ENCODE measurements at places on chromosomes 5 and 9.
A peak's percentile ranks its signal among the peaks of the same experiment; 100 is the strongest.

DNA sequence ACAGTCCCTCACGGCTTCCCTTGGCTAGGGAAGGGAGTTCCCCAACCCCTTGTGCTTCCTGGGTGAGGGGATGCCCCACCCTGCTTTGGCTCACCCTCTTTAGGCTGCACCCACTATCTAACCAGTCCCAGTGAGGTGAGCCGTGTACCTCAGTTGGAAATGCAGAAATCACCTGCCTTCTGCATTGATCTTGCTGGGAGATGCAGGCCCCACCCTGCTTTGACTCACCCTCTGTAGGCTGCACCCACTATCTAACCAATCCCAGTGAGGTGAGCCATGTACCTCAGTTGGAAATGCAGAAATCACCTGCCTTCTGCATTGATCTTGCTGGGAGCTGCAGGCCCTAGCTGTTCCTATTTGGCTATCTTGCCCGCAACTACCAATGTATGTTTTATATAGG is 44.7 kb downstream of the CCL28 start:
- no peak for DNase-seq

DNA sequence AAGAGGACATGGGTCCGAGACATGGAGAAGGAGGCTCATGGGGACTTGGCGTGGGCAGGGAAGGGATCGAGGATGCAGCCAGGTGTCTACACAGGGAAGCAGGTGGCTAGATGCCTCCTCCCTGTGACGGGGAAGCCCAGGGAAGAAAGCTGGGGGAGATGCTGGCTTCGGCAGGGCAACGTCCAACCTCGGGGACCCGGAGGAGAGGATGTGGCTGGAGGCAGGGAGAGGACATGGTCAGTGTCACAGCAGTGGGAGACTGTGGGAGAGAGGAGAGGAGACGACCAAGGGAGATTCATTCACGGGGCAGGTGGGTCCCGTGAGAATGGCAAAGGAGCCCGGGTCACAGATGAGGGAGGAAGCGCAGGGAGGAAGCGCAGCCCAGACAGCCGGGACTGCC is 73.2 kb upstream of the PHYKPL start:
- no peak for DNase-seq

DNA sequence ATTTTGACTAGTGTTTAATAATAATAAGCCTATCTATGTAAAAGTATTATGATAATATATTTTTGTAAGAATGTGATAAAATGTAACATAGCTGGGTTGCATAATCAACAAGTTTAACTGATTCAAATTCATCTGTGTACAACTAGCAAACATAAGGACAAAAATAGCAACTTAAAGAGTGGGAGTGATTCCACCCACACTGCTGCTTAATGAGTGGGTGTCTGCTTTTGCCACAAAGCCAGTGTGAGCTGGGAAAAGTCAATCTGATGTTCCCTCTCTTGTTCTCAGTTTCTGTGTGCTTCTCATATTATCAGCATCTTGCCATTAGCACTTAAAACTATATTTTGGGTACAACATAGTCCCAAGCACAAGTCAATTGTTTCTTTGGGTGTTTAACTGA is 111.1 kb upstream of the DPYSL3 start:
- DNase-seq = no peak

- DNase-seq = peak; percentile 48
Measured at GRCh38 chr5:157471709-157472108, 11.7 kb downstream of the NIPAL4 start.

GRCh38 chr5:158080112-158080511 is 221.2 kb upstream of the CLINT1 start:
- no peak for DNase-seq

GRCh38 chr9:72895122-72895521 is 57.7 kb downstream of the ALDH1A1 start:
- no peak for DNase-seq

DNA sequence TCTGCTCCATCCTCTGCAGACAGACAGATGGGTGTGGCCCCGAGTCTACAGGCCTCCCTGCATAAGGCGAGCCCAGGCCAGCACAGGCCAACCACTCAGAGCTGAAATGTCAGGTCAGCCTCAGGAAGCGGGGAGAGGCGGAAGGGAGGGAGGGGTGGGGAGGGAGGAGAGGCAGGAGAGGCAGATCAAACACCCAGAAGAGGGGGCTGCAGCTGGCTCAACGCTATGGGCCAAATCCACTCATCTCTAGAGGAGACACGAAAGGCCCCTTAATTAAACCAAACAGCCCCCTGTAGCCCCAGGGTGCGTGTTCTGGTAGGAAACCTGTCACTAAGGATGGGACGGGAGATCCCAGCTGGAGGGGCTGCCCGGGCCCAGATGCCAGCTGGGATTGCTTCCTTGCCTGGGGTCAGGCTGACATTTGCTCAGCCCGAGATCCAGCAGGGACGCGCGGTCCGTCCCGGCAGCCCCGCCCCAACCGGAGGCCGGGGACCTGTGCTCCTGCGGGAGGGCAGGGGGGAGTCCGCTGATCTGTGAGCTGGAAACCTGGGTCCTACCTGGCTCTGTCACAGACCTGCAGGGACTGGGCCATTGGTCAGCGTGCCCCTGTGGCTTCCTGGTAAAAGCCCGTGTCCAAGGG is 97.2 kb upstream of the SARDH start:
- peak; percentile 93 for DNase-seq

DNA sequence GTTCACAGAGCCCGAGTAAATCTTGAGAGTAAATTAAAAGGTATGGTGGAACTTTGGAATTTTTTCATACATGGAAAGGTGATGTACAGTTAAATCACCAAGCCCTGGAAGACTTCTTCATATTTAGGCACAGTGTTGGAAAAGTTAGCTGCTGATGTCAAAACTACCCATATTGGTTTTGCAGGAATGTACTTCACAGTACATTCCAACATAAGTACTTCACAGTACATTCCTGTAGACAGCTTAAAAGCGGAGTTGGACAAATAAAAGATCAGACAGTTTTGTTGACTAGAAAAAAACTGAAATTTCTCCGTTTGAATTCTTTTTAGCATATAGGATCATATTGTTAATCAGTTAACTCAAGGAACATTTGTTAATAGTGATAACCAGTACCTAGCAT is 1.8 kb downstream of the RANBP17 start:
- DNase-seq = no peak

DNA sequence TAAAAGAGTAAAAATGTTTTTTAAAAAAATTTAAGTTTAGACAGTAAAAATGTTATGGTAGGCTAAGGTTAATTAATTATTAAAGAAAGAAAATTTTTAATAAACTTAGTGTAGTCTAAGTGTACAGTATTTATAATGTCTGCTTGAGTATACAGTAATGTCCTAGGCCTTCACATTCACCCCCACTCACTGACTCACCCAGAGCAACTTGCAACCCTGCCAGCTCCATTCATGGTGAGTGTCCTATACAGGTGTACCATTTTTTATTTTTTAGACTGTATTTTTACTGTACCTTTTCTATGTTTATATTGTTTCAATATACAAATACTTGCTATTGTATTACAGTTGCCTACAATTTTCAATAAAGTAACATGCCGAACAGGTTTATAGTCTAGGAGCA is 234.1 kb downstream of the AUH start:
- no peak for DNase-seq

- DNase-seq = no peak
Measured at GRCh38 chr5:107655831-107656230, 14.9 kb downstream of the EFNA5 start.

DNA sequence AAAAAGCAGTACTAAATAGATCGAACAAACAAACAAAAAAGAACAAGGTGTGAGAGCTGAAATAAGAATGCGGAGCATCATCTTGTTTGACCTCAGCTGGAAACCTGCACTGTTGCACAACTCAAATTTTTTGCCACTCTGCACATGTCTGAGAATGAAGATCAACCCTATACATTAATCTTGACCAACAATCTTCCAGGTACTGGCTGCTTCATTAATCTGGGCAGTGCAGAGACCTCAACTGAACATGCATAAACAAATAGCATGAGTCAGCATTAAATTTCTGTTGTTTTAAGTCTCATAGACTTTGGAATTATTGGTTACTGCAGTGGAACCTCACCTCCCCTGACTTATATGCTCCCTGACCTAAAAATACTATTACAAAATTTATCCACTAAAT is 114.6 kb upstream of the FTMT start:
- DNase-seq = no peak

DNA sequence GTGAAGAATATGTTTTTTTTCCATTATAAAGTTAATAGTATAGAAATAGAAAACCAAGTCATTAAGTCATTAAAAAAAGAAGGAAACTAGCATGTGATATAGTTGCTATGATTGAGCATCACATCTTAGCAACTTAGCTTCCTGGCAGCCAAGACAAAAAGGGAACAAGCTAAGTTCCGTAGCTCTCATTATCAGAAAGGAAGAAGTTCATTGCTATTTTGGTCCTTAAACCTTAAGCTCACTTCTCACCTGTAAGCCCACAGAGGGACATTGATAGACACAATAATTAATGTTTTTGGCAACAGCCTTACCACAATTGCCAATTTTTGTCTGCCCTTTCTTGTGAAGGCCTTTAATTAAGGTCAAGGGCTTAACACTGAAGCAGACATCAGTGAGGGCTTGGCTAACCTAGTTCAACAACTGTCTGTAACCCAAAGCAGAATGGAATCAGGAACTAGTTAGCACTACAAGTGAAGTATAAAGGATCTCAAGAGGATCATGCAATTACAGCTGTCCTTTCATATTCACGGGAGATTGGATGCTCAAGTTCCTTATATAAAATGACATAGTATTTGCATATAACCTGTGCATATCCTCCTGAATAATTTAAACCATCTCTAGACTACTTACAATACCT is 24.0 kb upstream of the KLF4 start:
- no peak for DNase-seq

- DNase-seq = no peak
Measured at GRCh38 chr9:93264338-93265125, 80.6 kb downstream of the WNK2 start.

- no peak for DNase-seq
Measured at GRCh38 chr5:180862645-180863044, 1.6 kb upstream of the ZFP62 start.

DNA sequence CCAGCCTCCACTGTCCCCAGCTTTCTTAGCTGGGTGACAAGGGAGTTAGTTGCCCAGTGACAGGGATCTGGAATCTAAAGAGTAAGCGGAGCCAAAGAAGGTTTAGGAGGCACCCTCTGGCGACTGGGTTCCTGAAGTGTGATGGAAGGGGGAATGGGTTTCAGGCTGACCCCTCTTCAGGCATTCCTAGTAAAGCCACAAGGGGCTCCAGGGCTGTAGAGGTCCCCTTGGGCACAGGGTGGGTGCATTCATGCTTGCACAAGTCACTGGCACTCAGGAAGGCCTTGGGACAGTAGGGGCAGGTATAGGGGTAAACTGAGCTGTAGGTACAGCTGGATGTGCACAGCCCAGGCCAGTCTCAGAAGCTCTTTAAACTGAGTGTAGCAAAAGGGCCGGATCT is 74.2 kb downstream of the CPLANE1 start:
- no peak for DNase-seq

DNA sequence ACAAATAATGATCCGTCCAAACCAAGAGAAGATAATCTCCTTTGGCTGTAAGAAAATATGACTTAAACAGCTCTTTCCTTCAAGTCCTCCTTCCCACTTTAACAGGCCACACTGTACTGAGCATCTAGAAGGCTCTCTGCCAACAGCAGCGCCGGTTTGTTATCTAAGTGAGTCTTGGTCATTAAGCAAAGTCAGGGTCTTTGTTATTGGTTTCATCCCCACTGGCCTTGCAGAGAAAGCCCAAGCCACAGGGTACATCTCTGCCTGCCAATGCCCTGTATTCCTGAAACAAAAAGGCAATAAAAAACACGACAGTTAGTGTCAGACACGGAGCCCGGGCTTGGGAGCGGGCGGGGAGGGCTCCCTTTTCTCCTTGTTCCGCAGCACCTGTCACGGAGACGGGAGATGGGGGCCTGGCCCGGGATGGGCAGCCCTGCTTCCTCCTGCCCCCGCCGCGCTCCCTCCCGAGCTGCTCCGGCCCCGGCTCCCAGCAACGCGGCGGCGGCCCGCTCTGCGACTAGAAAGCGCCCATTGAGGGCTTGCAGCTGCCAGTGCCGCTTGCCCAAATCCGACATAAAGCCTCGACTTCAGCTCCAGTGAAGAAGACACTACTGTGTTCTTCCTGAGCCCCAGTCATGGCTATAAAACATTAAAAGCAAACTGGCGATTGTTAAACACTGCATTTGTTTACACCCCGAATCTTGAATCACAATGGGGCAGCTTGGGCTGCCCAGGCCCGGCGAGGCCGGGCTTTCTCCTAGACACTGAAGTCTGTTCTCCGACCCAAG is 28.1 kb upstream of the PIK3R1 start:
- no peak for DNase-seq

- no peak for DNase-seq
Measured at GRCh38 chr5:130616161-130616560, 548.9 kb downstream of the HINT1 start.

- DNase-seq = peak; percentile 48
Measured at GRCh38 chr9:36891341-36891811, 142.7 kb downstream of the PAX5 start.

- DNase-seq = no peak
Measured at GRCh38 chr5:181042722-181043121, 2.7 kb downstream of the BTNL9 start.

DNA sequence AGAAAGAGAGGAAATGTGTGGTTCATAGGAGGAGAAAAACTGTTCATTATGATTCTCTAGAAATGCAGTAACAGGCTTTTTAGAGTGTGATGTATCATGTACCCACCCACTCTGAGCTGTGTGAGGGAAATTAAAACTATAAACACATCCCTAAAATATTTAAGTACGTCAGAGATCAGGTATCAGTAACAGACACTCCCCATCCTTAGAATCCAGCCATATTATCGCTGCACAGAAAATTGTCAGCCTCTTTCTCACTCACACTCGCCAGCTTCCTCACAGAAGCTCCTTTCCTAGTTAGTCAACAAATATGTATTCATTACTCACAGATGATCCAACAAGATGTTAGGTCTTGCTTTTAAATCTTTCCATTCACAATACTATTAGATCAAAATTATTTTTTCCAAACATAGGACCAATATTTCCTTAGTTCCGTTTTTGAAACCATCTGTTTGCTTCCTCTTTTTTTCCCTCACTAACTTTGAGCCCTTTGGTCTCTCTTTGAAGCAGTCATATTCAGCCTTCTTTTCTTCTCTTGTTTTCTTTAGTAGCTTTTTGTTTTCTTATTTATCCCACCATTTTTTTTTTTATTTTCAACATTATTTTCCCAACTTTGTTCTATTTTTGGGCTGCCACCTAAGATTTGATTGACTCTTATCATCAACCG is 13.6 kb upstream of the MAST4 start:
- DNase-seq = no peak

DNA sequence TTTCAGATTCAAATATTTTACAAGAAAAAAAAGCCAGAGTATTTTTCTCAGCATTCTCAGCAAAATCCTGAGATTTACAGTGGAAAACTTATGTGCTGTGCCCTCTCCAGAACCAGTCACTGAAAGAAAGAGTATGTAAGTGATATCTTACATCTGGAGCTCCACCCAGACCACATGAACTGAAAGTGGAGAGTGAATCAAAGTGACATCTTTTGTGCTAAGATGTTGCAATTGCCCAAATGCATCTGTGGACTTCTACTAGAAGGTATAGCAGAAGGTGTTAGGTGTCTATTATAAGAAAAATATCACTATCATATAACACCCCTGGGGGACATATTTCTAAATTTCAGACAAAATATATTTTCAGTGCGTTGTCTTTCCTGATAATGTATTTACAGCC is 49.0 kb upstream of the RIC1 start:
- DNase-seq = no peak

All from BE2C (cell line).